ENCODE measurements at places on chromosomes 7 and 10. TPM values are rescaled to one million over a fixed set of nuclear protein-coding genes. Genes with fewer than 3 reads are reported as not detected.

- DNase-seq = no peak
These were observed 49.8 kb upstream of the LEP start for GRCh38 chr7:128191136-128191844.

- no peak for DNase-seq
These were observed 112.7 kb downstream of the ACTR3B start for GRCh38 chr7:152872061-152872744.

- DNase-seq = no peak
These were observed 52.4 kb upstream of the NANOS1 start for GRCh38 chr10:118977022-118977599.

GRCh38 chr10:65861249-65861648 lies 1064.6 kb upstream of the LRRTM3 start:
- no peak for DNase-seq

DNA sequence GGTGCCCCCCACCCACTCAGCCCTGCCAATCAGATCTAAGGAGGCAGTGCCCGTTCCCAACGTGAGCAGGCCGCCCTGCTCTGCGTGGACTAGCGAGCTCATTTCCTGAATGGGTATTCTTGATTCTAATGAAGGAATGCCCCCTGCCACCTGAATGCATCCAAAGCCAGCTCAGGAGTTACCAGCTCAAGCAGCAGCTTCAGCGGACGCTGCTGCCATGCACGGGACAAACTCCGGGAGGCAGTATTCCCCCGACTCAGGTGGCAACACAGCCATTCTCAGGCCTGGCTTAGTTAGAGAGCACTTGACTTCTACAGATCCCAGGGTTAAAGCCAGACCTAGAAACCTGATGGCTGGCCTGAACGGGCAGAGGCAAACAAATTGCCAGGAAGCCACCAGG lies 25.8 kb downstream of the PSAP start:
- DNase-seq = no peak

DNA sequence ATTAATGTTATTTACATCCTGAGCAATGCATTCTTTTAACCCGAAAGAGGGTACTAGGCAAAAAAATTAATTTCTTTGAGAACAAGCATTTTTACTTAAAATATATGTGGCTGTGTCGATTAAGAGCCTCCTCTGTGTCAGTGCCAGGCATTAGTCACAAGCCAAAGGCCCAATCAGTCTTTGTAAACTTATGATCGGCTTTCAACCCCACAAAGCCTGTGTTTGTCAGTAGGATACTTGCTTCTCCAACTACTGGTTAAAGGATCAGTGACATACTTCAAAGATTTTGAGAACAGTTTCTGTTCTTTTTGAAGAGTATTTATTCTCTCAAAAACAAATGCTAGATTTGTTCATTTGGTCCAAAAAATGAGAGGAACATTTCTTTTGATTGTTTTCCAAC lies 159.3 kb downstream of the NRCAM start:
- DNase-seq = no peak

DNA sequence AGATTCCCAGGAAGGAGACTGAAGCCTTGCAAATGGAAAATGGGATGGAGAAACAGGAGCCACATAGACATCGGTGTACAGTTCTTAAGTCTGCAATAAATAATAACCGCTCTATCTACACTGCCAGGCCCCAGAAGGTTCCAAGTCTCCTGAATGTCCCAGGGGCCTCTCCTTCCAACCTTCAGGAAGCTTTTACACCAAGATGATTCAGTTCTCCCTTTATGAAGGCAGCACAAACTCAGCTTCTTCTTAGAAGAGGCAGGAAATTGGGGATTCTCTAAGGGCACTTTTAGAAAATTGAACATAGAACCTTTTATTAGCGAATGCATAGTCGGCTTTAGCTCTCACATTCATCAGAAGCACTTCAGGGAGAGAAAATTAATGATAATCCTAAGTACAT lies 130.8 kb upstream of the LYZL1 start:
- DNase-seq = no peak

DNA sequence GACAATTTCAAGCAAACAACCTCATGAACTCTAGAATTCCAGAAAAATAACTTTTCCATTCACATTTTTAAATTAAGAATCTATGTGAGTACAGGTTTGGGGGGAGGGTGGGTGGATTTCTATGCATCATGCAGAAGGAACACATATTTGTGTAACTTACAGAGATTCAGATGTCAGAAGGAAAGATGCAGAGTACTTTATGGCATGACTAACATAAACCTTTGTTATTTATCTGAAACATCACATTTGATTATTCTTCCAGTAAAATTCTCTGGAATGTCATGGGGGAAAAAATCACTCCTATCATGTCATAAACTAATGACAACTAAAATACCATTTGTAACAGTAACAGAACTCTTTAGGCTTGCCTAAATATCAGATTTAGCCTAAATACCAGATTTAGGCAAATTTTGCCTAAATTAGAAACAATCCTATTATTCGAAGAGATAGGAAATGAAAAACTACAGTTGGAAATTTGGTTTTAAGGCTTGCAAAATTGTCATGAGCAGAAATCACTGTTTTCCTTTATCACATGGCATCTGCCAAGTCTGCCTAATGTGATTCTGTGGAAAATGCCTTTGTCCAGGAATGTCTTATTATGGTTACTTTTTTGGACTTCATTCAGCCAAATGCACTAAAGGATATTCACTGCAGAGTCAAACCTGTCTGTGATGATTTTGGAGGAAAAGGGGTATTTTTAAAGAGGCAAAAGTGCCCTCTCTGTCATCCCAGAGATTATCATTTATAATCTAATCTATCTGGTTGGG lies 527.7 kb upstream of the CELF2 start:
- no peak for DNase-seq

GRCh38 chr7:155431711-155432110 lies 26.2 kb upstream of the EN2 start:
- DNase-seq = no peak

DNA sequence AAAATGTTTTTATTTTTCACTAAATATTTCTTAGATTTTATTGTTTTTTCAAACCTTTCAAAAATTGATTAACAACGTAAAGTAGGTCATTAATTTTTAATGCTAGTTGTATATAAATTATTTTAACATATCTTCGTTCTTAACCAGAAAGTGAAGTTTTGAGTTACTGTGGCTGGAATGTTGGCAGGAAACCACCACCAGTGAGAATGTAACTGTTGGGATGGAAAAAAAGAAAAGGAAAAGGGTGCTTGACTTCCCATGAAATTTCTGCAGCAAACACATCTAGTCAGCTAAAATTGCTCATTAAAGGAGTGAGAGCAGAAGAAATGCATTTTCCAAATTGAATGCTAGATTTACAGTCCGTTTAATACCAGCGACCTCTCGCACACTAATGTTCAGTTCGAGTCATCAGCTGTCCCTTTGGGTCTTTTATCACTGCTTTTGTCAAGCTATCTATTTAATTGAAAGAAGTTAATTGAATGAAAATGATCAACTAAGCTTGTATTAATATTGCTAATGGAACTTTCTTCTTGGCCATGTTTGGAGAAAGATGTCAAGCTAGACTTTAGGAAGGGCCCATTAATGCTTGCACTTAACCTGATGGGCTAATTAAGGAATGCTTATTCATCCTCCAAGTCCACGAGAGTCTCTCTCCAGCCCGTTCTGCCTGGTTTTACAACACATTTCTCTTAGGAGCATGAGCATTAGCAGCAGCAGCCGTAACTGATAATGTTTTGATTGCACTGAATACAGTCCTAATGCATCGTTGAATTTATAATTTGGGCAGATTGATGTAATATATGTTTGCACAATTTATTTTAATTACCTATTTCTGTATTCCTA lies 70.1 kb downstream of the UBE3C start:
- no peak for DNase-seq

DNA sequence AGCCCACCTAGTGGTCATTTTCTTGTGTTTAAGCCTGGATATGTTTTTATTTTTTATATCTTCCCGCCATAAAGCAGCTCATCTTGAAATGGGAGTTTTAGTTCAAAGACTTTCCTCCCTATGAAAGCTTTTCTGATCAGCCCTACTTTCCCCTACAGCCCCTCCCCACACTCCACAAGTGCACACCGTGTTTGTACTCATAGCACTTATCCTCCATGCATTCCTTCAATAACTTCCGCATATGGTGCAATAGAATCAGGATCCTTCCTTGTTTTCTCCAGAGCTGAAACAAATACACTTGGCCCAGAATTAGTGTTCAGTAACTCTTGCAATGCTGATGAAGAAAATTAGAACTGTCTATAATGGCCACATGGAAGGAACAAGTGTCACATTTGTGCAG lies 235.9 kb downstream of the KCNMA1 start:
- DNase-seq = no peak

GRCh38 chr7:20005081-20005480 lies 212.1 kb downstream of the MACC1 start:
- DNase-seq = no peak

DNA sequence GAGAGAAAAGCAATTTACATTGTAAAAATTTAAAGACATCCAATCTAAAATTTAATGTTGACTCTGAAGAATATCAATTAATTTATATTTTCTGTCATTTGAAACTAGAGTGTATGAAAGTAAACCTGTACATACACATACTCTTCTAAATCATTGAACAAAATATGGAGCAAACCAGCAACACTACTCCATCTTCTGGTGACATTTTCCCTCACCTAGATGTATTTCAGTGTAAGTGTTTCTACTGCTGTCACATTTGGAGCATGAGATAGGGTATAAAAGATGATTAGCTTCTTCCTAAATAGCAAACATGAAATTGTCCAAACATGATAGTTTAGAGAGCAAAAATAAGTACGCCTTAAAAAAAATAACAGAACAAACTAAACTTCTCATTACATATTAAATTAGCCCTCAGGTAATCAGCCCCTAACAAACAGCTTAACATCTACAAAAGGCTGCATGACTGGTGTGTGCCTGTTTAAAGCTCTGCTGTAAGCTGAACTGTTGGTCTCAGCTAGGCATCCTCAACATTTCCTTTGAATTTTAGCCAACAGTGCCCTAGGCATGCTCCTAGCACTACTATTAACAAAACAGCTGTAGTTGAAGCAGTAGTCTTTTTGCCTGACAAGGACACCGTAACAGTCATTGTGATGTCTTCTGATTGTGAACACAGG lies 189.8 kb downstream of the CTNNA3 start:
- no peak for DNase-seq

GRCh38 chr10:124724279-124725027 lies 19.7 kb downstream of the FAM53B start:
- DNase-seq = no peak

- DNase-seq = no peak
These were observed 82.1 kb upstream of the PDGFA start for GRCh38 chr7:601595-602340.

- DNase-seq = no peak
These were observed 515.0 kb upstream of the ZMIZ1 start for GRCh38 chr10:78553792-78554191.

- DNase-seq = no peak
These were observed 8.1 kb upstream of the RABGEF1 start for GRCh38 chr7:66732439-66732838.

- DNase-seq = no peak
These were observed 97.0 kb downstream of the BICC1 start for GRCh38 chr10:58609532-58610150.

The IGFBP3 gene
- polyA plus RNA-seq = 3,180 TPM

The TBXAS1 gene
- polyA plus RNA-seq = 0.16 TPM

The TRA2A gene
- polyA plus RNA-seq = 29.3 TPM

The SLC16A9 gene
- polyA plus RNA-seq = 0.05 TPM

The PPP1R17 gene
- not detected for polyA plus RNA-seq

The BPGM gene
- polyA plus RNA-seq = 25.0 TPM

The RBP4 gene
- polyA plus RNA-seq = 0.22 TPM
